ENCODE measurements at places on chromosomes 11 and 22.

DNA sequence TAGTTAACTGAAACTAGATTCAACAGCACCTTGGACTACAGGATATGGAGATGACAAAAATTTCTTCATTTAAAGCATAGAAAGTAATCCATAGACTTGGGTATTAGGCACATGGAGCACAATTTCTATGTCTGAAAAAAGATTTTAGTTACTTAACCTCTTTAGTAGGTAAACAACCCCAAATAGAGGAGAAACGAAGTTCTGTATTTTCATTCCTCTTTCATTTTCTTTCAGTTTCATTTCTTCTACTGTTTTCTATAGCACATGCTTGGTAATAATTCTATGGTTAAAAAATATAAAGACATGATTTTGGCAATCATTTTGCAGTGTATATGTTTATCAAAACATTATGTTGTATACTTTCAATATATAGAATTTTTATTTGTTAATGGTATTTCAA lies 99.5 kb downstream of the CASP12 start:
- no peak for DNase-seq

DNA sequence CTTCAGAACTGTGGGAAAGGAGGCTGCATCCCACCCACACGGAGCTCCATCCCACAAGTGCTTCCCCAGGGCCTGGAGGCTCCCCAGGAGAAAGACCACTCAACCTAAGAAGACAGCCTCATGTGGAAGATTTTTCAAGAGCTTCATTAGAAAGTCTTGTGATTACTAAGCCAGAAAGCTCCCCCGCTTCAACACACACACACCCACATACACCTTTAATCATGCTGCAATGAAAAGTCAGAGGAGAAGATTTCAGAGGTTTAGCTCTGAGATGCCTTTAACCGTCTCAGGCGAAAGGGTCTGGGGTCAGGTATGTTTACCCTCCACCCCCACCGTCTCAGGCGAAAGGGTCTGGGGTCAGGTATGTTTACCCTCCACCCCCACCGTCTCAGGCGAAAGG lies 634.5 kb upstream of the B3GAT1 start:
- DNase-seq: no peak

DNA sequence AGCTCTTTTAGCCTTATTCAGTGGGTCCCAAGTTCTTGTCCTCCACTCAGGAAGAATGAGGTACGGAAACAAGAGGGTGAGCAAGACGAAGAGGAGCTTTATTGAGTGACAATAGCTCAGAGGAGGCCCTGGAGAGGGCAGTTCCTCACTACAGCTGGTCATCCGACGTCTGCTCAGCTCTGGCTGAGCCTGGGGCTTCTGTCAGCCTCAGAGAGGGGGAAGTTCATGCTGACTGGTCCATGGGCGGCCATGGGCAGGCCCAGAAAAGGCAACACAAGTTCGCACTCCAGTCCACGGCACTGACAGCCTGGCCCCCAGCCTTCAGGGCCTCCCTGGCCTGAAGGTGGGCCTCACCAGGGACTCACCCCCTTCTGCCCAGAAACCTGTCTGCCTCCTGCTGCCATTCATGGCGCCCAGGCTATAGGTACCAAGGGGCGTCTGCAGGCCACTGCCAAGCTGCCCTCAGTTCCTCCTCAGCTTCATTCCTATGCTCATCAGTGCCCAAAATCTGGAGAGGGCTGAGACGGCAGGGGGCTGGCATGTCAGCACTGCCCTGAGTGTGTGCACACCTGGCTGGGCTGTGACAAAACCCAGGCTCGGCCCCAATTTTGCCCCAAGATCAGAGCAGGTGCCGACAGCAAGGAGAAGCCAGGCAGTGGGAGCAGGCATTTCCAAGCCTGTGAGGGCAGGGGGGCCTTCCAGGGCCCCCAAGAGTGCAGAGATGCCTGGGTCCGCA lies 21.7 kb upstream of the KIAA0930 start:
- no peak for DNase-seq

DNA sequence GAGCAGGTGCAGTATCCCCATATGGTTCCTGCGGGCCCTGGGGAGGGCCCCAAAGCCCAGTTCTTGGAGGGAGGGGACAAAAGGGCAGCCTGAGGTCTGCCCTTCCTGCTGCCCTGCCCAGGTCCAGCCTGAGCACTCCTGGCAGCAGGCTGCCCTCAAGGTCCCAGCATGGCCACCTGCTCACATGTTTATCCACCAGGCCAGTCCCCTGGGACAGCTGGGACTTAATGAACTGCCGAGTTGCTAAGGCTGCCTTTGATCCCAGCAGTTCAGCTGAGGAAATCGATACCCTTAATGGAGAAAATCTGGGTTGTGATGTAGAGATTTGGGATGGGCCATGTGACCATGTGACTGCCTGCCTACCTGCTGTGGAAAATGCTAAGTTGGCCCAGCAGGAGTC lies 146.2 kb downstream of the TRIM29 start:
- no peak for DNase-seq

GRCh38 chr11:2772544-2773031 lies 72.8 kb upstream of the KCNQ1OT1 start:
- DNase-seq: no peak

GRCh38 chr11:80297858-80298632 lies 857.2 kb upstream of the TENM4 start:
- no peak for DNase-seq

- no peak for DNase-seq
These were observed 2.4 kb downstream of the BRSK2 start for GRCh38 chr11:1392111-1392510.

- no peak for DNase-seq
These were observed 169.8 kb downstream of the C11orf91 start for GRCh38 chr11:33530815-33531214.

DNA sequence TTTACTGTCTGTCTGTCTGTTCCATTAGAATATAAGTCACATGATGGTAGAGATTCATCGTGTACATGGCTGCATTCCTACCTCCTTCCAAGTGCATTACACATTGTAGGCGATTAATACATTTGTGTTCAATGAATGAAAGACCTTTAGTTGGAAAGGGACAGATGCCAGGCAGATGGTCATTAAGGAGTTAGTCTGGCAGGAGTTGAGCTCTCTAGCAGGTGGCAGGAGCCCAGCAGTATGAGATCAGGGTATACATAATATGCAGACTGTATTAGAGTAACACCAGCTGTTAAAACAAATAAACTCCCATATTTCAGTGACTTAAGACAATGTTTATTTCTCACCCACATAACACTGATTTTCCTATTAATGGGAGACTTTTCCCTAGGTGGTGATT lies 147.7 kb upstream of the LARGE1 start:
- DNase-seq: no peak
